CD4-positive, alpha-beta T cell treated with Interleukin-10 for 1 hour (primary cell): ENCODE measurements at places on chromosomes 5 and 9.

- no peak for DNase-seq
Measured at GRCh38 chr9:133934482-133935232, 57.5 kb downstream of the VAV2 start.

- no peak for DNase-seq
Measured at GRCh38 chr9:135243201-135244190, 156.0 kb downstream of the OLFM1 start.

DNA sequence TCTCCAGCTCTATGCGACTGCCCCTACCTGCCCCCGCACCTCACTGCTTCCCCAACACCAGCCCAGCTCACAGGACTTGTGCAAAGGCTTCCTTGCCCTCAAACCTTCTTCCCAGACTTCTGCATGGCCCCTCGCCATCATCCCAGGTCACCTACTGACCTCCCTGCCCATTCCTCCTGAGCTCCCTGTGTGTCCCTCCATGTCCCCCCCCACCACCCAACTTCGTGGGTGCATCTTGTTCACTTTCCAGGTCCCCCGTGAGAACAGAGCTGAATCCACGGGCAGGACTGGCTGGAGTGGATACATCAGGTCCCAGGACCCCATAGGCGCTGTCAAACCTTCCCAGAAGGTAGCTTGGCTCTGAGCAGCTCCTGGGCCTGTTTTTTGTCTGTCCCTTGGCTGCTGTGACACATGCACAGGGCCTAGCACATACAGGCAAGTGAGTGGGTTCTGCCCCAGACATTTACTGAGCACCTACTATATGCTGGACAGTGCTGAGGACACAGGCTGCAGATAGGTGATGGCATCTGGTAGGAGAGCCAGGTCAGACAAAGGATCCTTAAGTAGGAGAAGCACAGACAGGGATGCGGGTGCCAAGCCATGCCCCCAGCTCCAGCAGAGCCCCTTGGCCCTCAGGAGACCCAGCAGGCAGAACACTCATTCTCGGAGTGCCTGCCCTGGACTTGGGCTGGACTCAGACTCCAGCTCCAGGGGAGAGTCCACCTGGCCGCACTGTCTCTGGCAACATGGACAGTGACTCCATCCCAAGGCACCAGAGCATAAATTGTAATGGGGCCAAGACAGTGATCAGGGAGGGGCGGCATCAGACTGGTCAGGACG is 15.0 kb downstream of the NINJ1 start:
- no peak for DNase-seq

- no peak for DNase-seq
Measured at GRCh38 chr5:64682608-64683007, 7.7 kb upstream of the SHISAL2B start.

GRCh38 chr9:89845321-89845720 is 240.5 kb downstream of the GADD45G start:
- no peak for DNase-seq

GRCh38 chr5:135253601-135254178 is 145.3 kb downstream of the MACROH2A1 start:
- DNase-seq = no peak

- DNase-seq = no peak
Measured at GRCh38 chr5:151233616-151234085, 9.8 kb upstream of the CCDC69 start.

GRCh38 chr5:77181173-77181572 is 29.3 kb upstream of the PDE8B start:
- DNase-seq = no peak

DNA sequence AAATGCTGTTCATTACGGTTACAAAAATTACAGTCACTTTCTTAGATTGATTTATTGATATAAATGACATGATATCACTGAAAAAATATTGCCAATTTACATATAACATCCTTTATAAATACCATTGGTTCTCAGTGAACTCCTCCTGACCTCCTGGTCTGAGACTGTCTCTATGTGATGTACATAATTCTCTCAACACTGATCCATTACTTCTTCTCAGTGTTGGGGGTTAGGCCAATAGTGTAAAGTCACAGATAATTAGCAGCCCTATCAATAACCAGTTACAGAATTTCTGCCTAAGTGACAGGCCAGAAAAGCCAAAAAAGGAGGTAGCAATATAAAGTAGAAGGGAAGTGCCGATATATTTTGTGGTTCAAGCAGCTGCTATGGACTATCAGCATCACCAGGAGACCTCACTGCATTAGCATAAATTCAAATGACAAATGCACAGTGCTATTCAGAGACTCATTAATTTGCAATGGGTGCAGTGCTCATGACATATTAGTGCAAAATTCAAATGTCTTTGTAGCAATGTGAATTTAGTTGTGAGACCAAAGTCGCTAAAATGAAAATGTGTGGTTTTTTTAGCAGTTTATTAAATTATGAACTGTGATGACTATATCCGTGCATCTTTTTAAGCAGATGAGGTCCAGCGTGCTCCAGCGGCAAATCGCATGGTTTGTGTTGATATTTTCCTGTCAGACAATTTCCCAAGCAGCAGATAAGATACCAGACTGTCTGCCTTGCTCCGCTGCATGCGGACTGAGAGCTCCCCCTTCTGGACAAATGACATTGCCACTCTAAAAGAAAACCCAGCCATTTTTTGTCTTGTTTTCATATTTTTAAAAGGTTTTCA is 144.6 kb downstream of the CETN3 start:
- peak; percentile 50 for DNase-seq

- DNase-seq = no peak
Measured at GRCh38 chr9:132200706-132201105, 38.8 kb downstream of the NTNG2 start.

DNA sequence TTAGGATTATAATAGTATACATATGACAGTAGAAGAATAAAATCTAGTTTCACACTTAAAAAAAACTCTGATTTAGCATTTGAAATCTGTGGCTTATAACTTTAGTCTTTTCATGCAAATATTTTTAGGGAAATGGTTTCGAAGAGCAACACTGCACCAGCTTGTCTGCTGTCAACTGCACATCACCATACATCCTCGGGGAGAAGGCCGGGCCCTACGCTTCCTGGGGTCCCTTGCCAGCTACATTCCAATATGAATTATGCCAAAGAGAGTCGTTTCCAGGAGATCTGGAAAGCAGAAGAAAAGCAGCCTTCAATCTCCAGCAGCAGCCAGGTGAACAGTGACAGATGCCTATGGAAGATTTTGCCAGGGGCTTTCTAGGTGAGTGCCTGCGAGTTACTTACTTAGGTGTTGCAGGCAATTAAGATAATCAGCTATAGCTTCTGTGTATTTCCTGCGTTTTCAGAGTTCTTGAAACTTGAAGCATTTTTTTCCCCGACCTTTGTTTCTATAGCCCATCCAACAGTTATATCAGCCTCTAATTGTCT is 166.8 kb downstream of the TRPM3 start:
- DNase-seq = no peak

DNA sequence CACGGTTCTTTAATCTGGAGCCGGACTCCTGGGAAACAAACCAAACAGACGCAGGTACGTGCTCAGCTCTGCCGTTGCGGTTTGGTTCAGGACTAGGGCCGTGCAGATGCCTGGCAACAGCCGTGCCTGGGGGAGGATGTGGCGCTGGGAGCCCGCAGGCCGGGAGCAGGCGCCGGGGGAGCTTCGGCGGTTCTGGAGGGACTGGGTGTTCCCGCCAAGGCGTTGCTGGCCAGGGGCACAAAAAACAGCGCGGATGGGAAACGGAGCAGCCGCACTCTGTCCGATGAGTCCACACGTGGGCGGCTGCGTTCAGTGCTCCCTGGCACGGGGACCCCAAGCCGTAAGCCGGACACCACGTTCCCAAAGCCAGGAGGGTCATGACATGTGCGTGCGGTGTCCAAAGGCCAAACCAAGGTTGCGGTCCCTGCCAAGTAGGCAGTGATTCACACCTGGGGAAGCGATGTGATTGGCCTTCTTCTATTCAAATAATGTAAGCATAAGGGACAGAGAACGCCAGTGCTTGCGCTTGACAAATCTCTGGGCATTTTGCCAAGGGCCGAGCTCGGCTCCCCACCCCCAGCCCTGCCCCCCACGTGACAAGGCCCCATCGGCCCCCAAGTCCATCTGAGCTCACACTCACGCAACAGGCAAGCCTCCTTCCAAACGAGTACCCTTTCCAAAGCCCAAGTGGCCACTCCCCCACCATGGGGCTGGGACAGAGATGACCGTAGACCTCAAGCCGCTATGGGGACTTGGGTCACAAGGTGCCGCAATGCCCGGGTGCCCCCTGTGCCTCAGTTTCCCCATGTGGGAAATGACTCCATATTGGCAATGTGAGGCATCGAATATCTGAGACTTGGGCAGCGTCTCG is 49.7 kb upstream of the NKD2 start:
- DNase-seq = no peak

DNA sequence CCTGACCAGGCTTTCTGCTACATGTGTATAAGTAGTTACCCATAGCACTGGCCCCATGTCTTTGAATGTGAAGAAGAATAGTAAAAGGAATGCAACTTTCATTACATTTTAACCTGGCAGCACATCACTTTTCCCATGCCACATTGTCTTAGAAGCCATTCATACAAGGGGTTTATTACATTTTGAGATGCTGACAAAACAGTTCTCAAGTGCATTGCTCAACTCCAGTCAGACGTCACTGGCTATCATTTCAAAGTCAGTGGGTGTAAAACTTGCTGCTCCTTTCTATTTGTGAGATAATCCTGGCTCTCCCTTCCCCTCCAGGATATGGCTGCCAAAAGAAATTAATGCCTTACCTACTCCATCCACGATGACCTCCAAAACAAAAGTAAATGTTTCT is 97.0 kb upstream of the VCAN start:
- no peak for DNase-seq

GRCh38 chr5:108398964-108399363 is 17.1 kb upstream of the FBXL17 start:
- DNase-seq = no peak
